ENCODE measurements at places on chromosomes 12 and 14.
A peak's percentile ranks its signal among the peaks of the same experiment; 100 is the strongest.

DNA sequence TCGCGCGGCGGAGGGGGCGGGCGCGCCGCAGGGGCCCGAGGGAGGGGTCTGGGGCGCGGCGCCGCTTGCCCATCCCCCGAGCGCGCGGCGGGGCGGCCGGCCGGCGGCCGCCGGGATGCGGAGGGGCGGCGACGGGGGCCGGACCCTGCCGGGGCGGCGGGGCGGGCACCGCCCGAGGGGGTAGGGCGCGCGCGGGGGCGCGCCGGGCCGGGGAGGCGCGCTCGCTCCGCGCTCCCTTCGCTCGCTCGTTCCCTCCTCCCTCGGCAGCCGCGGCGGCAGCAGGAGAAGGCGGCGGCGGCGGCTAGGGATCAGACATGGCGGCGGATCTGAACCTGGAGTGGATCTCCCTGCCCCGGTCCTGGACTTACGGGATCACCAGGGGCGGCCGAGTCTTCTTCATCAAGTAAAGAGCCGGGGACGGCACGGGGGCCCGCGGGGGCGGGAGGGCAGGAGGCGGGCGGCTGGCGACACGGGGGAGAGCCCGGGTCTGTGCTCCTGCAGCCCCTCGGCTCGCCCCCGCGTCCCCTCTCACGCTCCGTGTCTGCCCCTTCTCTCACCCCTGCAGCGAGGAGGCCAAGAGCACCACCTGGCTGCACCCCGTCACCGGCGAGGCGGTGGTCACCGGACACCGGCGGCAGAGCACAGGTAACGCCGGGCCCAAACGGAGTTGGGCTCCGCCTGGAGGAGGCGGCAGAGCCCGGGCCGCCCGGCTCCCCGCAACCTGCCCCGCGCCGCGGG is at the start of gene PLEKHA5:
PLEKHA5 (plus strand) TSS at position 248 of the 738 bp plus-strand sequence; CDS start at position 315, 67 bp downstream.
- peak; percentile 47 for DNase-seq

DNA sequence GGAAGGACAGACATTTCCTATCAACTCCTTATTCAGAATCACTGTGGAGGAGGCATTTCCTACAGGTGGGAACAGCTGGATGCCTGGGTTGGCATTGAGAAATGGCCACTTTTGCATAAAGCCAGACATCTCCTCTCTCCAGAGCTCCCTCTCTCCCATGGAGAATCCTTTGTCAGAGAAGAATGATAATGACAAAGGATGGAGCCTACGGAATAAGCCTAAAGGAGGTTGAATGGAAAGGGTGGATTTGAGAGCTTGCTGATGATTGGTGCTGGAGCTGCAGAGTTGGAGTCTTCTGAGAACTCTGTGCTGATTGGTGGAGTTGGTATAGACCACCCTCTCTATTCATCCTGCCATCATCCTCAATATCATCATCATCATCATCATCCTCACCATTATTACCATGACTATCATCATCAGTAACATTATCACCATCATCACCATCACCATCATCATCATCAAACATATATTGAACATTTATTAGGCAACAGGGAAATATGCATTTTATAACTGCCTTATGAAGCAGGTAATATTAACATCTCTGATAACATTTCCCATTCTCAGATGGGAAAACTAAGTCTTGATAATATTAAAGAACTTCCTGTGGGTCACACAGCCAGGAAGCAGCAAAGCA is 89.2 kb upstream of the HSPB8 start:
- DNase-seq = no peak

- DNase-seq = no peak
These were observed 178.8 kb downstream of the STXBP6 start for GRCh38 chr14:24870949-24871701.

GRCh38 chr14:24195186-24196070 is at the start of gene TM9SF1:
Gene TM9SF1, minus strand, starts transcription at chr14:24195441. Its CDS starts 422 bp downstream, at chr14:24195019.
- peak; percentile 76 for DNase-seq

GRCh38 chr14:22850944-22851764 is 14.8 kb downstream of the MMP14 start:
- DNase-seq = peak; percentile 48

GRCh38 chr12:5612556-5613410 is 180.9 kb downstream of the NTF3 start:
- DNase-seq = no peak

GRCh38 chr14:105200074-105200473 is 19.0 kb upstream of the NUDT14 start:
- no peak for DNase-seq

- DNase-seq = no peak
These were observed 38.0 kb downstream of the CHST11 start for GRCh38 chr12:104494793-104495158.

GRCh38 chr14:102751088-102751487 is 26.2 kb upstream of the TRAF3 start:
- no peak for DNase-seq

- DNase-seq = no peak
These were observed 75.8 kb upstream of the OR4E1 start for GRCh38 chr14:21749306-21749868.

DNA sequence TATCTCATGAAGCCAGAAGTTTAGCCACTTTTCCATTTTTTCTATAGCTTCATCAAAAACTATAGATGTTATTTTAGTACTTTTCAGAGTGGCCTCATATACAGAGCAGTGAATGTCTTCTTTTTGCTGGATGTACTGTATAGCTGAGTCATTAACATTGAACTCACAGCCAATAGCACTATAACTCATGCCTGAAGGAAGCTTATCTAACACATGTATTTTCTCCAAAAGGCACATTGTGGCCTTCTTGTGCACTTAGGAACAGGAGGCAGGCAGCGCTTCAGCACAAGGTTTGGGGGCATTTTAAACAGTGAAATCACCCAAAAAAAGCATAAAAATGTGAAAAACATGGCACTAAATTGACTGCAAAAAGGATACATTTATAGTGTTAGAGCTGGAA is 336.8 kb upstream of the TMTC1 start:
- no peak for DNase-seq

- no peak for DNase-seq
These were observed 4.7 kb upstream of the SSH1 start for GRCh38 chr12:108861878-108862587.

DNA sequence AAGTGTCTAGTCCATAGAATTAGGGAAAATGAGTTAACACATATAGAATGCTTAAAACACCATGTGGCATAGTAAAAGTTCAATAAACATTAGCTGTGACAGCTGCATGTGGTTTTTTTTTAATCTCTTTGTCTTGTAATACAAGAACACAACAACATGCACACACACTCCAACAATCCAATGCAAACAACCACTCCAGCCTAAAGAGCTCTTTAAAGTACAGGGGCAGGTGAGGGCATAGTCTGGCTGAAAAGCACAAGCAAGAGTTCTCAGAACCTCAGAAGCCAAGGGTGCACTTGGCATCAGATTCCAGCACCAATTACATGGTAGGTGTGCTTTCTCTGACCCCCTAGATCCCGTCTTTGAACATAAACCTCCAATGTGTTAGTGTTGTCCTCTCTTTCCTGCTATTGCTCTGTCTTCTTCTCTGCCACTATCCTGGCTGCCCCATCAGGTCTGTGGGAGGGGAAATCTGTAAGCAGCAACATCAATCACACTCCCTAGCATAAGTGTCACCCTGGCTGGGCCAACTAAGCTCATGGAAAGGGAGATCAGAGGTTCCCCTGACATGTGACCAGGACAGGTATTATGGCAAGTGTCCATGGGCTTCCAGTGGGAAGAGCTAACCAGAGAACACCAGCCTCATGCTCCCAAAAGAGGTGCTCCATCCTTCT is 91.0 kb downstream of the SLC8A3 start:
- no peak for DNase-seq

DNA sequence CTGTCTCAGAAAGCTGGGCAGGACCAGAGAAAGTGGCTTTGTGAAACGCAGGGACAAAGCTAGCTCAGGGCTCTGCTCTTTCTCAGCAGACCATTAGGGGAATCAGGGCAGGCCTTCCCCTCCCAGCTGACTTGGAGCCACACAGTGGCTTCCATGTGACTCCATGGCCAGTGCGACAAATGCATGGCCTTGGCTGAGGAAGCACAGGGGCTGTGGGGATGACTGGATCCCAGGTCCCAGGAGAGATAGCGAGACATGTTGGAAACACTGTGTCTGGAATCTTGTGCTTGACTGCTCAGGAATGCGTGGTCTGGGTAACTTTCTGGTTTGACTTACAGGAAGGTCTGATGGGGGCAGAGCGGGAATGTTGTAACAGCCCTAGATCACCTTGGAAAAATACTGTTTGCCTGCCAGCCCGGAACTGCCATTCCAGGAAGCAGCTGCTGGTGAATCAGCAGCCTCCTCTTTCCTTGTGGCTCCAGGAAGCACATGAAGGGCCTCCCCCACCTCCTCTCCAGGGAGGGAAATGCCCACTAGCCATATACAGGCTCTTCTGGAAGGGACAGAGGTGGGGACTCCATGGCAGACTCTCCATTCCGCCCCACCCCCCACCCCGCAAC is 133.5 kb upstream of the HIF1A start:
- peak; percentile 84 for DNase-seq

- DNase-seq = no peak
These were observed 276.2 kb downstream of the SSPN start for GRCh38 chr12:26471560-26471959.

DNA sequence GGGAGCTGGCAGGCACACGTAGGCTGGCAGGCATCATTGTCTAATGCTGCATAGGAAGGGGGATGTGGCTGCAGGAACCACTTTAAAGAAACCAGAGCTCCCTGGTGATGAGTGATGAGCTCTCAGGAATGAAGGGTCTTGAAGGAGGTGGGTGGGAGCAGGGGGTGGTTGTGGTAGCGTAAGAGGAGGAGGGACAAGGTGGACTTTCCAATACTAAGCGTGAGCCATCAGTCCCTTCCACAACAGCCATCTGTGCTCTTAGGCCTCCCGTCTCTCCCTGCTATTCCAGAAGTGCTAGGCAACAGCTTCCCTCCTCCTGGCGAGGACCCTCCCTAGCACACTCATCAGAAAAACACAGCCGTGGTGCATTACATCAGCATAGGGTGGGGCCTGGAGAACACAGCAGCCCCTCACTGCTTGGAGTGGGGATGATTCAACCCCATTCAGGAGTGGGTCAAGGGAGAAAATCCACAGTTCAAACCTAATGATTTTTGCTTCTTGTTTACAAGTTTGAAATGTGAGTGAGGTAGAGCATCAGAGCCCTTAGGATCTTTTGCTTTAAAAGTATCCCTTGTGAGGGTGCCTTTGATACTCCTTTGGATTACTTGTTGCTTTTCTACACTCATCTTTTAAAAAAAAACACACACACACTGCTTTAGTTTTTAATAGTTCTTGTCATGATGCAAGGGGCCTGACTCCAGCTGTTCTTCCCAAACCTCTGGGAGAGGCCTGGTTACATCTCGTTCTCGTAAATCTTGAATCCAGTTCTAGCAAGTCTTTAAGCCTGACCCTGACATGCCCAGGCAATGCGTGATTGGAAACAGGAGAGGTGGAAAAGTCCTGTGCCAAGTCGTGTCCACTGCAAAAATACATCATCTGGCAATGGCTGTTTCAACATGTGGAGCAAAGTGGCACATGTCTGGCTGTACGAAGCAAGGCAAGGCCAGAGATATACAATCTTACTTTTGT is 356.4 kb upstream of the DDHD1 start:
- peak; percentile 72 for DNase-seq

DNA sequence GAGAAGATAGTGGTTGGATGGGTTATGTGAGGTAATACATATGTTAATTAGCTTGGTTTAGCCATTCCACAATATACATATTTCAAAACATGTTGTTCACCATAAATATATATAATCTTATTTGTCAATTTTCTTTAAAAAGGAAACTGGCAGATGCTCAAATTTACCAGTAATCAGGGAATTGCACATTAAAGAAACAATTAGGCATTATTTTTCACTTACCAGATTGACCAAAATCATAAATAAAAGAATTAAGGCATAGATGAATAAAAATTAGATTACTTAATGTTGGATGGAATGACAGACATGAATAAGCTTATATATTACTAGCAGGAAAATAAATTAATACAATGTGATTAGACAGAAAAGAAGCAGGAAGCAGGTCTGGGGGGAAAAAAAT is 147.2 kb downstream of the PLEKHA5 start:
- DNase-seq = no peak

DNA sequence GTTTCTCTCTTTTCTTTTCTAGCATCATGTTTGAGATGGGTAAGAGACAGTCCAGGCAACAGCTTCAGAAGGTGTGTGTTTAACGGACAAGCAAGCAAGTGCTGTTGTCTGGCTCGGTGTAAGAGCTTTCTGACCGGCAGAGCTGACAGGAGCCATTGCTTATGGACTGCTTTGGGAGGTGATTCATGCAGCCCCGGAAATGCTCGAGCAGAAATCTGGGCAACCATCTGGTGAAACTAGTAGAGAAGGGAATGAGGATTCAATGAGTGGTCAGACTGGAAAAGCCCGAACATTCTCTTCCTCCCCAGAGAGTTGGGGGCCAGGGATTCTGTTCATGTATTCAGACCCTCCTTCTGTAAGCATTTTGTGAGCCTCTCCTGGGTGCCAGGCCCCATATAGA is 24.4 kb downstream of the TUNAR start:
- DNase-seq = no peak

DNA sequence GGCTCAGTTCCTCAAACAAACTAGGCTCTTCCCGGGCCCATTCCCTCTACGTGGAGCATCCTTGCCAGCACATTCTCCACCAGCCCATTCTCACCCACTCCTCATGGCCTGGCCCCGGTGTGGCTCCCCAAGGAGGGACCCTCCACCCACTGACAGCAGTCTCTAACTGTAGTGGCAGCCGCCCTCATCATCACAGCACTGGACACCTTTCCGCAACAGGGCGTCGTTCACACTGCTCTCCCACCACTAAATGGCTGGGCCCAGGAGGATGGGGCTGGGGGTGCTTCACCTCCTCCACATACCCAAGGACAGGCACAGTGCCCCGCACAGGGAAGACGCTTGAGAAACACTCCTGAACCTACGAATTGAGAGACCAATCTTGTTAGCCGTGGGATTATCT is 123.0 kb downstream of the RIMBP2 start:
- DNase-seq = no peak

DNA sequence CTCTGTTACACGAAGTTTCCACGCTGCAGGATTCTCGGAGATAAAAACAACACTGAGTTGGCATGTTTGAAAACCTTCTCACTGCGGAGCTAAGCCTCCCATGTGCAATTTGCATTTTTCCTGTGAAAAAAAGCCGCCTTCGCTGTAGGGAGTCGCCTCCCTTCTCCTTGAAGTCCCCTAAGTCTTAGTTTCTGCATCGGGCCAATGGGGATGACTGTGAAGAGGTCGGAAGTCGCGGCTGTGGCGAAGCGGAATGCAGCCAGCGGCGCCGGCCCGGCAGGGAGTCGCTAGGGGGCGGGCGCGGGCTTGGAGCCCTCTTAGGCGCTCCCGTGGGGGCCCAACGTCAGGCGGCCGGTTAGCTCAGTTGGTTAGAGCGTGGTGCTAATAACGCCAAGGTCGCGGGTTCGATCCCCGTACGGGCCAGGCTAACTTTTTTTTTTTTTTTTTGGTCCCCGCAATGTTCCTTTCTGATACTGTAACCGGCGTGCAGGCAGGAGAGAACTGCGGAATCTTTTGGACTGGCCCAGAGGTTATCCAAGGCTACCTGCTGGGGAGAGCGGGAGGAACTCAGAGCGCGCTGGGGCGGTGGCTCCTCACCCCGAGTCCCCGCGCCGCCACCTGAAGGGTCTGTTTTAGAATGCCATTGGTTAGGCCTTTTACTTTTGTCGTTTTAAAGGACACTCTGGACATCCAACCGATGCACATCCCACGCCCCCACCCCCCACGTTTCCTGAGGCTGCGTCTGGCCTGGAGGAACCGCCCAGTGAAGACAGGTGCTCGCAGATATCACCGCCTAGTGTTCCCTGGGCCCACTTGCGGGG is 2.6 kb upstream of the ZNF839 start:
- peak; percentile 85 for DNase-seq
